NCI-H2081 (cell line): ENCODE measurements at places on chromosomes 2 and 18.

DNA sequence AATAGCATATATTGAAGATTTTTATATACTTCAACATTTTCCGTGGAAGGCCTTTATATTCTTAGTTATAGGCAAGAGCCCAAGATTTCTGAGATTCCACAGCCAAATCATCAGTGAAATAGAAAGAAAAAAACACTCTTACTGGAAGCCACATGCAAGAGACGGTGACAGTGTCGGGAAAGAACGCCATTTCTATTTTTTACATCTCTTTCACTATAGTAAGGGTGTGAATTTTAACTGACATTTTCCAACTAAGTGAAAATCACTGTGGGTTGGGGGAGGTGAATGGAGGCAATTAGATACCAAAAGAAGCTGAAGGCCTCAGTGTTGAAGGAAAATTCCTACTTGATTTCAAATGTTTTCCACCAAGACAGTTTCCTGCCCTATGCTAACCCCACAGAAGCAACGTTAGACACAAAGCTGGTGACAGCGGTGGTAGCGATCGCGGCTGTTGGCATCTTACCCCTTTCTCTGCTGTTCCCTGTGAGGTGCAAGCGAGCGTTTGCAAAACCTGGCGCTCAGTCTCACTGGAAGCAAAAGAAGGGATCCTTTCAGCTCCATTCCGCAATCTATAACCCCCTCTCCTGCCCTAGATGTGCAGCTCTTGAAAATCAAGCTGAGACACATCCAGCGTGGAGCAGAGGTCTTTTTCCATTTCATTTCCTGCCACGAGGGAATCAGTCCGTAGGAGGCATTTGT is 20.0 kb downstream of the ID2 start:
- DNase-seq, result no peak

DNA sequence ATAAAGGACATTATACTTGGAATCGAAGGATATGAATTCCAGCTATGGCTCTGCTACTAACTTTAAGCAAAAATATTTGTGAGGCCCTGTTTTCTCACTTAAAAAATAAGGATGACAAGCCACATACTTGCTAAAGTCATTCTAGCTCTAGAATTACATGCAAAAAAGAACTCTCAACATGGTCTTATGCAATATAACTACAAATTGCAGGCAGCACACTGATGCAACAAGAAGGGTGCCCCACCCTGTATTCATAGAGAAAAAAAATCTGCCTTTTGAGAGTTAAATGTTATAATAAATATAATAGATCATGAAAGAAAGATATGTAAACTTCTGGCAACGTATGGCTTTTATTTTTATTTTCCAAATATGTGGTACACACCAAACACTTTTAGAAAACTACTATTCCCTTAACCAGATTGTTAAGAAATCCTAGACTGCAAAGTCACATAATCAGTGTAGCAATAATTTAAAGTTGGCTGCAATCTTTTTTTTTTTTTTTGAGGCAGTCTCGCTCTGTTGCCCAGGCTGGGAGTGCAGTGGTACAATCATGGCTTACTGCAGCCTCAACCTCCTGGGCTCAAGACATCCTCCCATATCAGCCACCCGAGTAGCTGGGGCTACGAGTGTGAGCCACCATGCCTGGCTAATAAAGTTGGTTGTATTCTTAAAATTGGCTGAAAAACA is 40.2 kb upstream of the WDSUB1 start:
- no peak for DNase-seq

- DNase-seq, result no peak
Observed at GRCh38 chr2:222572264-222572721, 83.6 kb downstream of the FARSB start.

- no peak for DNase-seq
Observed at GRCh38 chr2:120675460-120676130, 60.1 kb upstream of the GLI2 start.

DNA sequence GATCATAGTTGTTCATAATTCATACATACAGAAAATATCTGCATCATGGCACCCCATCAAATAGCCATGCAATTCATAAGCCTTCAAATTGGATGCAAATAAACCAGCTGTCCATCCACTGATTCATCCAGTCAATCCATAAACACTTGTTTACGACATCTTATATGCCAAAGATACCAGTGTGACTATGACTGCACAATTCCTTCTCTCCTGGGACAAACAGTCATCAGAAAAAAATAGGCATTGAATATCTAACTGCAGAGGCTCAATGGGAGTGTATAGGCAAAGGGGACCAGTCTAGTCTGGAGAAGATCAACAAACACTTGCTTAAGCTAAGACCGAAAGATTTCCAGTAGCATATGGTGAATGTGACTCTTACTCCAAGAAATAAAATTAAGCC is 70.0 kb downstream of the COL4A3 start:
- no peak for DNase-seq

DNA sequence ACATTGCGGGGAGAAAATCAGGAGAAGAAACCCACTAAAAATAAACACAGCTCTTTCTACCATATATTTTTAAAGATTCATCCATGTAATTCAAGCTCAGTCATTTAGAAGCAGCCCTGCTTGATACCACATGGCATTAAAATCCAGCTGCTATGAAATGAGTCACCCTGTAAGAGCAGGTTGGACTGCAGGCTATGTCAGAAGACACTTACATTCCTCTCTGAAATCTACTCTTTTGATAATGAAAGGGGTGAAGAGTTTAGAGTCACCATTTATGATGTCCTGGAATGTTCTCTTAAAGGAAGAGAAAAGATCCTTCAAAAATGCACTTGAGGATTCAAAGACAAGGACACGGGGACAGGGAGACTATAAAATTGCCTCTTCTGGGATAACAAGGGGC is 100.6 kb upstream of the APCDD1 start:
- DNase-seq, result no peak

GRCh38 chr18:9536354-9537152 is 61.2 kb downstream of the RALBP1 start:
- DNase-seq, result no peak

GRCh38 chr18:39172695-39173421 is 1607.3 kb upstream of the CELF4 start:
- peak; percentile 87 for DNase-seq

DNA sequence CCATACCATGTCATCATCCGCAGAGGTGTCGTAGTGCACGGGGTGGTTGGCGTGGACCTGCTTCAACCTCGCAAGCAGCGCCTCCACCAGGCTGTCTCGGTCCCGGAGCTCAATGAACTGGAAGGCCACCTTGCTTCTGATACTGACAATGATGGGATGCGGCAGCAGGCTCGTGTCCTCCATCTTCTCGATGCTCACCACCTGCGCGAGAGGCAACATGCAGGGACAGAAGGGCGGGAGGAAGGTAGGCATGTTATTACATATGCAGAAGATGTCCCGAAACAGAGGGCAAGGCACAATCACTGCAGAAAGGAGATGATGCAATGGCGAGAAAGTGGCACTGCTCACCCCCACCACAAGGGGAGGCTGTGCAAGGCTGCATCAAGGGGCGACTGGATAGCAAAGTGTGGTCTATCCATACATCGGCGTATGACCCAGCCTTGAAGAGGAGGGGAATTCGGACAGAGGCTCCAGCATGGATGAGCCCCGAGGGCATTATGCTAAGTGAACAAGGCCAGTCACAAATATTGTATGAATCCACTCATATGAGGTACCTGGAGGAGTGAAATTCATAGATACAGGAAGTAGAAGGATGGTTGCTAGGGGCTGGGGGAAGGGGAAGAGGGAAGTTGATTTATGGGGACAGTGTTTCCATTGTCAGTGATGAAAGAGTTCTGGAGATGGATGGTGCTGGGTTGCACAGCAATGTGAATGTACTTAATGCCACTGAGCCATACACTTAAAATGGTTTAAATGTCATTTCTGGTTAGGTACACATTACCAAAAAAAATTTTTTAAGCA is 36.6 kb downstream of the RPL31 start:
- no peak for DNase-seq

DNA sequence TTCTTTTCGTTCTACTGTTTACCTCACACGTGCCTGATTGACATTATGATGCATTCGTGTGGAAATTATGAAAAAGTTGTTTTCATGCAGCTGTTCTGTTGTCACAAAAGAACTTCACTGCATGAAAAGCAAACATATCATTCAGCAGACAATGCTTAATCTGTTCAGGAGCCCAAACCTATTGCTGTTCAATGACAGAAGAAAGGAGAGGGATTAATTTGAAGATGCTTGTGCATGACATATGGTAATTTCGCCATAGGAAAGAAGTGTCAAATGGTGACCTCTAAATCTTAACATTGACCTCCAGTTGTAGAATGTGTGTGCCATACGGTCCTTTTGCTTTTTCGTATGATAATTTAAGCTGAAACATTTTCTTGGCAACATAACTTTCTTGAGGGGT is 124.5 kb downstream of the WDR7 start:
- DNase-seq, result no peak

DNA sequence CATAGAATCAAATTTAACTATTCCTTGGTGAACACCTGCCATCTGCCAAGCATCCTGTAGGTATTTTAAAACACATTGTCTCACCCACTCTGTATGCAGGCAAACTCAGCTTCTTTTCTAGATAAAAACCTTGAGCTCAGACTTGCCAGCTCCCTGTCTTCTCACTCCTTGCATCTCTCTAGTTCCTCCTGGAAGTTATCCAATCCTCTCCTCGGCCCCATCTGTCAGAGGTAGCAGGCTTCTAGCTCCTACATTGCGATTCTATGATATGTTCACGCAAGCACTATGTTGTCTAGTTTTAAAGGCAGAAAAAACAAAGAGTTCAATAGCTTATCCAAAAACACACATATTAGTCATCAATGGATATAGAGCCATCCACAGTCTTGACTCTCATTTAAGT is 67.0 kb upstream of the APCDD1 start:
- no peak for DNase-seq

GRCh38 chr18:54551590-54551989 is 39.5 kb upstream of the DYNAP start:
- peak; percentile 0 for DNase-seq

- no peak for DNase-seq
Observed at GRCh38 chr2:161956738-161957137, 117.3 kb downstream of the DPP4 start.

DNA sequence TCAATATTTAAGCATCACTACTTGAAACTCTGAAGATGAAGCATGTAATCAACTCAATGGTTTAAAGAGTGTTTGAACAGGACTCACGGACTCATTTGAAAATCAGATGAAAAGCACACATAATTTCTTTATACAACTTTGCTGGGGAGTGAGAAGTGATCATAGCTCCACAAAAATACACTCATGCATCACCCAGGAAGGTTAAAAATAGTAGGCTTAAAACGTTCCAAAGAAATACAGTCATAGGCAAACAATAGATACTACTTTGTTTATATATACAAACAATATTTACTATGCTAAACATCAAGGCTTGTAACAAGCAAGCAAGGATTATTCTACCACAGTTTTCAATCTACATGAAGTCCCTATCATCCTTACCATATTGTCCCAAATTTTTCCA is 11.6 kb downstream of the HNRNPLL start:
- DNase-seq, result no peak

DNA sequence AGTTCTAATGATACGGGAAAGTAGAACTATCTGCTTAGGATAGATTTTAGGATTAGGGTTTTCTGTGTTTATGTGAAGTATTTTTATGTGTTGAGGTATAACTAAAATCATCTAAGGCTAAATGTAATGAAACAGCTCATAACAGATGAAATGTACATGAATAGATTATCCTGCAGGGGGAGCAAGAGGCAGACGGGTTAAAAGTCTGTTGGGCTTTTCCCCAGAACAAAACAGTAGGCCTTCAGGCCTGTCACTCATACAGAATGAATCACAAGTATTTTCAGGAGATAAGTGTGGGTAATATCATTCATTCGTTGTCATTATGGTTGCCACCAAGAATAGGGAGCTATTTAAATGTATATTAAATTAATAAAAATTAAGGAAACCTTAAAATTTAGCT is 107.9 kb upstream of the IL1R2 start:
- no peak for DNase-seq

- no peak for DNase-seq
Observed at GRCh38 chr2:240399419-240400324, 35.8 kb upstream of the GPC1 start.

DNA sequence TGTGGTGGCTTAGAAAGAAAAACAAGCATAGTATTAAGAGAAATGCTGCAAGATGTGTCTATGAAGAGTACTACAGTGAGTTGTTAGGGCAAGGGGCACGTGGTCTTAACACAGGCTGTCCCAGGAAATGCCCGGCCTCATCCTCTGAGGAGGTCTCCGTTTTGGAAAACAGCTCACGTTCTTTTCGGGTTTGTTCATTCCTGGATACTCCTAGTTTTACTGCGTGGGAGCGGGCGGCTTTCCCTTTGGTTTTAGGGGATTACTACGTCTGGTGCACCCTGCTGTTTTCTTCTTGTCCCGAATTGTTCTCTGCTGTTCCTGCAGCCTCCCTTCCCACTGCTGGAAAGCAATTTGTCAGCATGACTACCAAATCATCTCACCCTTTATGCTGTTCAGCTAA is 55.5 kb upstream of the RAB6D start:
- DNase-seq, result no peak

DNA sequence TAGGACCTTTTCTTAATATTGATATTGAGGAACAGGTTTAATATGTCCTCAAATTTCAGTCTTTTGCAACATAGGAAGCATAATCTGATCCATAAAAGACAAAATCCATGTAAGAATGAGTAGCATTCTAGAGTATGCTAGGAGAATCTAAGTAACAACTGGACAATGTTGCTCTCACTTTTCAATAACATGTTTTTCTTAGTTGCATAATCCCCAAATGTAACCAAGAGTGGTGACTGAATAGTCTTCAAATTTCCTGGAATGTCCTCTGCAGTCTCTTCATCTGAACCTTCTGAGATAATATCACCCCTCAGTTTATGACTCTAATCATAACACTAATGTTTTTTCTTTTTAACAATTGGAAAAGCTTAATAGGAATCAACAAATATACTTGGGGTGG is 110.0 kb upstream of the ZEB2 start:
- DNase-seq, result no peak

DNA sequence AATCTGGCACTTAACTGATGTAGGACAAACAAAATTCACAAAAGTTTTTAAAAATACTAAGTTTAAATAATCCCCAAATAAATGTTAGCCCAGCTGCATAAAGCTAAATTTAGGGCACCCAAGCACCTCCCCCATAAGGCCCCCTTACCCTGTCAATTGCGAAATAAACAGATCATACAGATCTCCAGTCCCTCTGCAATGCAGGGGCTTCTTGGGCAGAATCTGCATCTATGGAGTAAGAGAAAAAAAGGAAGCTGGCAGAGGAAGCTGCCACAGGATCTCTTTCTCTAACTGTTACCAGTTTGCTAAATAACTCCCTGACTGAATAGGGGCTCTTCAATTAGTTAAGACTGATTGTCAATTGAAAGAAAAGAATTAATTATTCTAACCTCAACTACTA is 117.7 kb downstream of the MEMO1 start:
- no peak for DNase-seq

GRCh38 chr2:224114428-224114827 is 75.3 kb upstream of the SERPINE2 start:
- DNase-seq, result no peak

DNA sequence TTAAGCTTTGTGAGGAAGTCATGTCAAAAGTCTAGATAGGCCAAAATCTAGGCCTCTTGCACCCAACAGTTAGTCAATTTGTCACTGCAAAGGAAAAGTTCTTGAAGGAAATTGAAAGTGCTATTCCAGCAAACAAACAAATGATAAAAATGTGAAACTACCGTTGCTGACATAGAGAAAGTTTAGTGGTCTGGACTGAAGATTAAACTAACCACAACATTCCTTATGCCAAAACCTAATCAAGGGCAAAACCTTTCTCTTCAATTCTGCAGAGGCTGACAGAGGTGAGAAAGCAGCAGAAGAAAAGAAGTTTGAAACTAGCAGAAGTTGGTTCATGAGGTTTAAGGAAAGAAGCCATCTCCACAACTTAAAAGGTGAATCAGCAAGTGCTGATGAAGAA is 44.0 kb upstream of the LRRTM4 start:
- no peak for DNase-seq
